ENCODE measurements at places on chromosomes 5 and 9.

DNA sequence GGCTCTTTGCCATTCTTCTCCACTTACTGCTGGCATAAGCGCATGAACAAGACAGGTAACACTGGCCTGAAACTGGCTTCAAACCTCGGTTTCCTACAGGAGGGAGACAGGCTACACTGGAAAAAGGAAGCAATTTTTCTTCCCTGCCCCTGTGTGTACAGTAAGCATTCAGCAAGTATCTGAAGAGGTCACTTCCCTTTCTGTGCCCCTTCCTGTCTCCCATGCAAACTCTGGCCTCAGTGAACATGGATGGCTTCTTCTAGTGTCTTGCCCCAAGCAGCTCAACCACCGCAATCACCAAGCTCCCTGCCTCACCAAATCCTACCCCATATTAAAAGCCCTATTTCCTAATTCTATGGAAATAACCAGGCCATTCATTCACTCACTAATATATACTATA, 42.4 kb downstream of the SERINC5 start:
- no peak for DNase-seq

DNA sequence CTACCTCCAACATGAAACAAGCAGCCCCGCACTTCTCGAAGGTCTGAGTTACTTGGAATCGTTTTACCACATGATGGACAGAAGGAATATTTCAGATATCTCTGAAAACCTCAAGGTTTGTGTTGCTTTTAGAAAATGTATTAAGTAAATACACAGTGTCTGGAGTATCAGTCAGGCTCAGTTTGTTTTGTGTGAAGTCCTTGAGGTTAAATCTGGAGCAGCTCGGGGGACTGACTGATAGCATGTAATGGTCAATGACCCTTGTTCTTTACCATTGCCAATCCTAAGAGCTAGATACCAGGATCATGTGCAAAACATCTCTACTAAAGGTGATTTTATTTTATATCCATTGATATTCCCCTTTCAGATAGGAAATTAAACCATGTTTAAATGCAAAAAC, 26.9 kb upstream of the LNPEP start:
- no peak for DNase-seq

DNA sequence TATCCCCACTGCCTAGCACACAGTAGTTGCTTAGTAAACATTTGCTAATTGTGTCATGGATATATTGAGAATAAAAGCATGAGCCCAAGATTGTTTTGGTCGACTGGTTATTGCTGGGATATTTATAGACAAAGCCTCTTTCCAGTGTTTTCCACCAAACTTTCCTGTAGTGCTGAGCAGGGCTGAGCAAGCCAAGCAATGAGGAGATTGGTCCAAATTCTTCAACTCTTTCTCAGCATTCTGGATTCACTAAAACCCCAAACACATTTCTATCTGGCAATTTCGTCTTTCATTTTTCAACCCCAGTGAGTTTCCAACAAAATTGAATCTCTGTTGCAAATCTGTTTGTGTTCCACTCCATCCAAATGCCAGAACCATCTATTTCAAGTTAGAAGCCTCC, 31.9 kb upstream of the TARS1 start:
- DNase-seq = no peak

GRCh38 chr9:2174306-2174705, 159.2 kb downstream of the SMARCA2 start:
- DNase-seq = no peak

- DNase-seq = no peak
Measured at GRCh38 chr9:82930116-82930515, 132.8 kb downstream of the RASEF start.

DNA sequence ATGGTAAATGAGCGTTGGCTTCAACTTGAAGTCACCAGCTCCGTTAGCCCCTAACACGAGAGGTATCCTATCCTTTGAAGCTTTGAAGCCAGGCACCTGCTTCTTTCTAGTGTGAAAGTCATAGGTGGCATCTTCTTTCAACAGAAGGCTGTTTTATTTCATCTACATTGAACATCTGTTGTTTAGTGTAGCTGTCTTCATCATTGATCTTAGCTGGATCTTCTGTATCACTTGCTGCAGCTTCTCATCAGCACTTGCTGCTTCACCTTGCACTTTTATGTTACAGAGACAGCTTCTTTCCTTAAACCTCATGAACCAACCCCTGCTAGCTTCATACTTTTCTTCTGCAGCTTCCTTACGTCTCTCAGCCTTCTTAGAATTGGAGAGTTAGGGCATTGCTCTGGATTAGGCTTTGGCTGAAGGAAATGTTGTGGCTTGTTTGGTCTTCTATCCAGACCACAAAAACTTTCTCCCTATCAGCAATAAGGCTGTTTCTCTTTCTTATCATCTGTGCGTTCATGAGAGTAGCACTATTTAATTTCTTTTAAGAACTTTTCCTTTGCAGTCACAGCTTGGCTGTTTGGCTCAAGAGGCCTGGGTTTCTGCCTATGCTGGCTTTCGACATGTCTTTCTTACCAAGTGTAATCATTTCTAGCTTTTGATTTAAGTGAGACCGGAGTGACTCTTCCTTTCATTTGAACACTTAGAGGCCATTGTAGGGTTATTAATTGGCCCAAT, 47.2 kb downstream of the PCSK5 start:
- DNase-seq = no peak

DNA sequence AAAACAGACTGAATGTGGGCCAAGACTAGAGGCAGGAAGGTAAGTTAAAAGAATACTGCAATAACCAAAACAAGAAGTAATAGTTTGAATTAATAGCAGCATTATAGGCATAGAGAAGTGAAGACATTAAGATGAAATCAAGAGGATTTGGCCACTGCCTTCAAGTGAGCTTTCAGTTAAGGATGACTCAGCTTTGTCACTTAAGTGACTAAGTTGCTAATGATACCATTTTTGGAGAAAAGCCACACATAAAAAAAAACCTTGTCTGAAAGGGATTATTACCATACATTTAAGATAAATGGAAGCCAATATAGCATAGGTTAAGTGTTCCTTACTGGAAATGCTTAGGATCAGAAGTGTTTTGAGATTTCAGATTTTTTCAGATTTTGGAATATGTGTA, 57.0 kb downstream of the ECPAS start:
- no peak for DNase-seq

DNA sequence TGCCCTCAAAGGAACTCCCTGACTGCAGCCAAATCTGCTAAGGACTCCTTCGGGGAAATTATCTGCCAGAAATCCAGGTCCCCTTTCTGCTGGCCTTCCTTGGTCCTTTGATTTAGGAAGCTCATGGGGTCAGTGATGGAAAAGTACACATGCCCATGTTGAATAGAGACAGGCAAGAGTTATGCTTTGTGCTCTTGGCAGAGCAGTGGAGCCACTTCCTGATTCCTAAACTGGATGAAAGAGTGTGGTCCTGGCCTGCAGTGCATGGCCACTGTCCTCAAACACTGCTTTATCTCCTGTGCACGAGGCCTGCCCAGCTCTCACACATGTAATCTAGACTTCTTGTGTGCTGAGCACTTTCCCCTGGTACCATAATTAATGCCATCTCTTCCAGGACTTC, 2.0 kb upstream of the EBF1 start:
- DNase-seq = no peak

GRCh38 chr5:81898403-81898802, 73.4 kb upstream of the ATG10 start:
- DNase-seq = no peak

- DNase-seq = no peak
Measured at GRCh38 chr9:129803676-129804060, 684 bp downstream of the TOR1B start.

- DNase-seq = no peak
Measured at GRCh38 chr5:148816357-148816756, 10.1 kb upstream of the ADRB2 start.

DNA sequence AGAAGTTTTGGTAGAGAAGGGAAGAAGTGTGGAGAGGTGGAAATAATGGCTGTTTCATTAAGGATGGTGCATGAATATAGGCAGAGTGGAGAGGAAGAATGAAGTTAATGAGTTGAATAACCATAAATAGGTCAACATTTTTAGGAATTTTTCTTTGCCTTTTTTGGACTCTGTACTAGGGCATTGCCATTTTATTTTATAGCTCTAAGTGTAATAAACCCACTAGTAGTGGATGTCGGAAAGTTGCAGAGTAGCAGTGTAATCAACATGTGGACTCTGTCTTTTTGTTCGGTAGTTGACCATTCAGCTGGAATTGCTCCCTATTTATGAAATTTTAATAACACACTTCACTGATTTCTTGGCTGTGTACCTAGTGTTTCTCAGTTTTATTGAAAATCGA, 199.1 kb downstream of the WDR70 start:
- DNase-seq = no peak

DNA sequence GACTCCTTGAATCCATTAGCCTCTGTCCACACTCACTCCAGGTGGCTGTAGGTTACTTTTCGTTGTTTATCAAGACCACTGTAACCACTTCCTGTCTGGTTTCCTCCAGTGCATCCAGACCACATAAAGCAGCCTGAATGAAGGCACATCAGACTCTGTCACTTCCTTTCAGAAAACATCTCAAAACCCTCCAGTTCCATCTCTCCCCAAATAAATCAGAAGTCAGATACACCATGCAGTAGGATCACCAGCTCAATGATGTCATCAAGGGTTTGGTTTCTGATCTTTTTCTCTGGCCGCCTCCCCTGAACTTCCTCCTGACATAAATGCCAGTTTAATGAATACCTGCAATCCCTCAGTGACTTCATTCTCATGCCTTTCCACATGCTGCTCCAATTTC, 161.2 kb downstream of the ZNF462 start:
- no peak for DNase-seq

GRCh38 chr5:73987915-73988314, 361.9 kb downstream of the ARHGEF28 start:
- DNase-seq = no peak

DNA sequence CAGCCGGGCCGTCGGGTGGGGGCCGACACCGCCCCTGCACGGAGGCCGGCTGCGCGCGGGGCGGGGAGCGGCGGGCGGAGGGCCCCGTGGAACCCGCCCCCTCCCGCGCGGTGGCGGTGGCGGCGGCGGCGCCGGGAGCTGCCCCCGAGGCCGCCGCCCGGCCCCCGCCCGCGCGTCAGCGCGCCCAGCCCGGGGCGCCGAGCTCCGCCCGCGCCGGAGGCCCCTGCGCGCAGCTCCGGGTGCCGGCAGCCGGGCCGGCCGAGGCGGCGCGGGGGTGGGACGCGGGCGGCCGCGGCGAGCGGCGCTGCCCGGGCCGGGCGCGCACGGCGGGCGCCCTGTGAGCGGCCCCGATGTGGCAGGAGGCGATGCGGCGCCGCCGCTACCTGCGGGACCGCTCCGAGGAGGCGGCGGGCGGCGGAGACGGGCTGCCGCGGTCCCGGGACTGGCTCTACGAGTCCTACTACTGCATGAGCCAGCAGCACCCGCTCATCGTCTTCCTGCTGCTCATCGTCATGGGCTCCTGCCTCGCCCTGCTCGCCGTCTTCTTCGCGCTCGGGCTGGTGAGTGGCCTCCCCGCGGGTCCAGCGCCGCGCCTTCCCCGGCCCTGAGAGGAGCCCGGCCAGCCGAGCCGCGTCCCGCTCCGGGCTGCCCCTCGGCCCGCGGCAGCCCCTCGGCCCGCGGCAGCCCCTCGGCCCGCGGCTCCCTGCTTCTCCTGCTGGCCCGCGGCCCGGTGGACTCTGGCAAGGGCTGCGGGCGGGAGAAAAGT, at the start of gene ADCY2:
Gene ADCY2 (plus strand): TSS at position 192 of the 766 bp plus-strand sequence. CDS start 159 bp downstream, at position 351.
- DNase-seq = peak; percentile 22

- no peak for DNase-seq
Measured at GRCh38 chr5:69024241-69024651, 69.6 kb upstream of the SLC30A5 start.

DNA sequence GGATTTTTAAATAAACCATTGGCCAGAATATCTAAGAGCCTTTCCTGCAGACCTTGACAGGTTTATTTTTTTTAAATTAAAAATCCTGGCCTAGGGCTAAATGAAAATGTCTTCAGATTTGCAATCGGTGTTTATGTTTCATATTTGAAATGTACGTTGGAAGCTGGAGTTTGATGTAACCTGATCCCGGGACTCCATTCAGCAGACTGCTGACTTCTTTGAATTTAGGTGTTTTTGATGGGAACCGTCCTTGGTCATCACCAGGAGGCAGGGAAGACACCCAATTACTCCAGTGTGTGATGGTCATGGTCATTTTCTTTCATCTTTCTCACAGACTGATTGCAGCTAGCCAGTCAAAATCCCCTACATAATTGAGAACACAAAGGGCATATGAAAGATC, 60.1 kb upstream of the BRINP1 start:
- no peak for DNase-seq

GRCh38 chr5:150014456-150014855, 13.9 kb downstream of the HMGXB3 start:
- no peak for DNase-seq

All from progenitor cell of endocrine pancreas (in vitro differentiated cells).